ENCODE measurements at places on chromosomes 3 and 15. TPM values are rescaled to one million over a fixed set of nuclear protein-coding genes. Genes with fewer than 3 reads are reported as not detected.

- H3K4me3 ChIP-seq, result no peak overlapping the region
- H3K4me1 ChIP-seq, result peaks cover 13% of the 10 kb centered on the region
- no peak for DNase-seq
- H3K27me3 ChIP-seq, result no peaks in the 10 kb centered on the region
- no peak overlapping the region for H3K27ac ChIP-seq
These were observed 67.4 kb upstream of the RNU6-1 start for GRCh38 chr15:67907184-67907723.

Gene FAM131A
- 15.3 TPM for total RNA-seq

- H3K4me1 ChIP-seq, result no peaks in the 10 kb centered on the region
- H3K4me3 ChIP-seq, result no peak overlapping the region
- H3K27me3 ChIP-seq, result peaks cover 7% of the 10 kb centered on the region
These were observed 405.3 kb upstream of the SUCLG2 start for GRCh38 chr3:68059628-68060152.

- no peak overlapping the region for H3K27ac ChIP-seq
- no peaks in the 10 kb centered on the region for H3K36me3 ChIP-seq
- no peaks in the 10 kb centered on the region for H3K4me1 ChIP-seq
- H3K4me3 ChIP-seq, result no peak overlapping the region
- peaks cover 20% of the 10 kb centered on the region for H3K27me3 ChIP-seq
These were observed 391.1 kb downstream of the FGF12 start for GRCh38 chr3:192336286-192336685.

Gene IMPG2
- total RNA-seq, result 0.80 TPM
